ENCODE measurements at places on chromosomes 4 and X.

GRCh38 chr4:34676400-34676799 is 1567.9 kb downstream of the ARAP2 start:
- DNase-seq, result no peak

- DNase-seq, result no peak
These were observed 196.0 kb upstream of the RBPJ start for GRCh38 chr4:26124753-26125321.

- DNase-seq, result no peak
These were observed at the start of gene ZNF630 for GRCh38 chrX:48071064-48071985. TSS of gene ZNF630 (minus strand) at chrX:48071640. CDS start at chrX:48066886, 4,754 bp downstream.

GRCh38 chr4:119692001-119692400 is 63.4 kb upstream of the PDE5A start:
- peak; percentile 22 for DNase-seq

- peak; percentile 4 for DNase-seq
These were observed 101.5 kb downstream of the MXRA5 start for GRCh38 chrX:3244955-3245354.

DNA sequence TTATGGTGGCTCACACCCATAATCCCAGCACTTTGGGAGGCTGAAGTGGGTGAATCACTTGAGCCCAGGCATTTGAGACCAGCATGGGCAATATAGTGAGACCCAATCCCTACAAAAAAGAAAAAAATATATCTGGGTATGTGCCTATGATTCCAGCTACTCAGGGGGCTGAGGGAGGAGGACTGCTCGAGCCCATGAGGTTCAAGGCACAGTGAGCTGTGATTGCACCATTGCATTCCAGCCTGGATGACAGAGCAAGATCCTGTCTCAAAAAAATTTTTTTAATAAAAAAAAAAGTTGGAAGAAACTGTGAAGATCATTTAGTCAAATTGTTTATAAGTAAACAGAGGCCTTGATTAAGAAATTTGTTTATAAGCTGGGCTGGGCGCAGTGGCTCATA is 39.7 kb downstream of the KLHL8 start:
- no peak for DNase-seq

- no peak for DNase-seq
These were observed 11.6 kb upstream of the SCD5 start for GRCh38 chr4:82810176-82810575.

GRCh38 chr4:74230902-74231499 is 73.1 kb downstream of the MTHFD2L start:
- DNase-seq, result peak; percentile 58

- DNase-seq, result no peak
These were observed 11.7 kb upstream of the TMEM156 start for GRCh38 chr4:39043861-39044363.

GRCh38 chr4:60313611-60314178 is 886.4 kb upstream of the ADGRL3 start:
- DNase-seq, result no peak

Data from HCEC 1CT (cell line).